ENCODE measurements at places on chromosomes 12 and 14.

DNA sequence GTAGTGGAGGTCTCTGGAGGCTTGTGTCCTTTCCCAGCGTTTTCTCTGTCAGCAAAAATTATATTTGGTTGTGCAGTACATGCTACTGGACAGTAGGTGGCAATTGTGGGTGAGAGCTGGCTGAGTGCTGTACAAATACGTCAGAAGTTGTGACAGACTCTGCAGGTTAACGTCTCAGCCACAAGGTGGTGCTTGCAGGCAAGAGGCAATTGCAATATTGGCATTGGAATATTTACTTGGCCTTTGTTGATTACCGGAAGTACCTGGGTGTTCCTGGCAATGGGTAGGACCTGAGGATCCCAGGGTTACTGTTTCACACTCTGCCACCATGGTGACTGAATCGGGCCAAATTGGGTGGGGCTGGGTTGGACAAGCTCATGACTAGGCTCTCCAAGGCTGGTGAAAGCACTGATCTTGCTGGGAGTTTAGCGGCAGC, 333.9 kb upstream of the LMO3 start:
- DNase-seq: no peak

DNA sequence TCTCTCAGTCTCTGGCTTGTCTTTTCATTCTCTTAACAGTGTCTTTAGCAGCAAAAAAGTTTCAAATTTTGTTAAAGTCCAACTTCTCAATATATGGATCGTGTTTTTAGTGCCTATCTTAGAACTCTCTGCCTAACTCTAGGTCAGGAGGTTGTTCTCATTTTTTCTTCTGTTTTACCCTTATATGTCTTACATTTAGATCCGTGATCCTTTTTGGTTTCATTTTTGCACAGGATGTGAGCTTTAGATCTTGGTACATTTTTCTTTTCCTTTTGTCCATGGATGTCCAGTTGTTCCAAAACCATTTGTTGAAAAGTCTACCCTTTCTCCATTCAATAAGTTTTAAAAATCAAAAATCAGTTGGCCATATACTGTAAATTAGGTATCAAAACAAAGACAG, 6.8 kb downstream of the VRK1 start:
- DNase-seq: no peak

- no peak for DNase-seq
Observed at GRCh38 chr14:35556548-35556947, 22.6 kb downstream of the INSM2 start.

- DNase-seq: no peak
Observed at GRCh38 chr14:94081386-94081820, 293 bp downstream of the IFI27L1 start.

- no peak for DNase-seq
Observed at GRCh38 chr14:54529811-54530210, 20.1 kb downstream of the CGRRF1 start.
